Fibroblast of skin of left quadriceps (primary cell): ENCODE measurements at places on chromosomes 7 and 10.

- DNase-seq, result no peak
These were observed 213.4 kb downstream of the AUTS2 start for GRCh38 chr7:69811476-69812308.

DNA sequence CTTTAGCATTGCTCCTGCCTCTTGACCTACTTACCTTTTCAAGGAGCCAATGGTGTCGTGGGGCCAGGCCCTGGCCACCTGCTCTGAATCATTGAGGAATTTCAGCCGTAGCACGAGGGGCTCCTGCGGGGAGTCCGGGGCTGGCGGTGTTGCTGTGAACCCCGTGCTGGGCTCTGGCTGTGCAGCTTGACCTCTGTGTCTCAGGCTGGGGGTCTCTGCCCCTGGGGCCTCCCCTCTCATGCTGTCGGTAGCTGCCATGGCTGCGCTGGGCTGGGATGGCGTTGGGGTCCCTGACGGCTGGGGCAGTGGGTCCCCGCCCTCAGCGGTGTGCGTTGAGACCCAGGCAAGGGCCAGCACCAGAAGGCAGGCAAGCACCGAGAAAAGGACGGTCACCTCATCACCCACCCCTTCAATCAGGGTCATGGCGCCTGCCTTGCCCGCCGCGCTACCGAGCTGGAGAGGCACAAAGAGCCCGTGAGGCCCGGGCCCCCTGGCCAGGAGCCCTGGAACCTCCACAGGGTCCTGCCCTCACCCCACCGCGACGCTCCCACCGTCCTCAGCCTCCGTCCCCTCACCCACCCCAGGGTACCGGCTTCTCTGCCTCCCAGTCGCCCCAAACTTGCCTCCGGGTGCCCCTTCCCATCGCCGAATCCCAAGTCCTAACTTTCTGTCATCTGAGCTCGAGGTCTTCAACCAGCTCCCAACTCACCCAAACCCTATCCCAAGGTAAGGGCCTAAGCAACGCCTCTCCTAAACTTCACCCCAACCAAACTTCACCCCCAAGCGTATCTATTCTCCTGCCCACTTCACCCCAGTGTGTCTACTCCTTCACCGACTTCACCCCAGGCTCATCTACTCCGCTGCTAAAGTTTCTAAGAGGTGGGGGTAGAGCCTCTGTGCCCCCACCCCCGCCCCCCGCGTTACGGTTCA, 887 bp downstream of the TMUB1 start:
- DNase-seq, result no peak

GRCh38 chr10:60403168-60403873, 13.6 kb upstream of the ANK3 start:
- DNase-seq, result no peak

GRCh38 chr7:16398146-16399017, 23.0 kb downstream of the CRPPA start:
- DNase-seq, result no peak

- DNase-seq, result no peak
These were observed 185.8 kb downstream of the SNX10 start for GRCh38 chr7:26477381-26477990.

- no peak for DNase-seq
These were observed 61.6 kb downstream of the NPSR1 start for GRCh38 chr7:34719636-34720035.

GRCh38 chr10:93073539-93074146, at the start of gene CYP26A1:
Gene CYP26A1 (plus strand): TSS chr10:93073893. CDS start chr10:93073935, 42 bp downstream.
- DNase-seq, result no peak
